ENCODE measurements at places on chromosomes 12 and 14.

GRCh38 chr12:47422611-47423010, 283.2 kb downstream of the RPAP3 start:
- no peak for DNase-seq

- peak; percentile 43 for DNase-seq
Observed at GRCh38 chr14:74685921-74686678, 26.8 kb downstream of the AREL1 start.

DNA sequence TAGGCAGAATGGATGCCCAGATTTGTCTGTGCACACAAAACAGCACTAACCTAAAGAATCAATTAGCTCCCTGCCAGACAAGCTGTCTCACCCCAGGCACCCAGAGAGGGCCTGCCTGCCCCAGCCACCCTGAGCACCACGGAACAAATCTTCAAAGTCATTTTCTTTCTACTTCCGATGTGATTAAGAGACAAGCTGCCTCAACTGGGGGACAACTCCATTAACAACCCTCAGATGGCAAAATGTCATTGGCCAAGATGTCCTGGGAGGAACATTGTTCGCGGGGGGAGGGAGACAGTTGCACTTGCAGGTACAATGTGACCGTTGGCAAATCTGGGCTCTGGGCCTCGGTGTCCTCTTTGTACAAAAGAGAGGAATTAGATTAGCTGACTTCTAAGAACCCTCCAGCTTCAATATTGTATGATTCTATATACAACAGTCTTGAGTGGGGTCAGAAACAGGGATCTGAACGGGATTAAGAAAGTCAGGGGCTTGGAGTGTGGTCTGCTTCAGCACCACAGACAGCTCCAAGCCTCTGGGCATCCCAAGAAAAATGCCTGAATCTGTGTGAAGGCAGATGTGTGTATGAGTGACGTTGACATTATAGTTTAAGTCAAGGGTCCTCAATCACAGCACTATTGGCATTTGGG, 42.8 kb upstream of the CMKLR1 start:
- DNase-seq: no peak

DNA sequence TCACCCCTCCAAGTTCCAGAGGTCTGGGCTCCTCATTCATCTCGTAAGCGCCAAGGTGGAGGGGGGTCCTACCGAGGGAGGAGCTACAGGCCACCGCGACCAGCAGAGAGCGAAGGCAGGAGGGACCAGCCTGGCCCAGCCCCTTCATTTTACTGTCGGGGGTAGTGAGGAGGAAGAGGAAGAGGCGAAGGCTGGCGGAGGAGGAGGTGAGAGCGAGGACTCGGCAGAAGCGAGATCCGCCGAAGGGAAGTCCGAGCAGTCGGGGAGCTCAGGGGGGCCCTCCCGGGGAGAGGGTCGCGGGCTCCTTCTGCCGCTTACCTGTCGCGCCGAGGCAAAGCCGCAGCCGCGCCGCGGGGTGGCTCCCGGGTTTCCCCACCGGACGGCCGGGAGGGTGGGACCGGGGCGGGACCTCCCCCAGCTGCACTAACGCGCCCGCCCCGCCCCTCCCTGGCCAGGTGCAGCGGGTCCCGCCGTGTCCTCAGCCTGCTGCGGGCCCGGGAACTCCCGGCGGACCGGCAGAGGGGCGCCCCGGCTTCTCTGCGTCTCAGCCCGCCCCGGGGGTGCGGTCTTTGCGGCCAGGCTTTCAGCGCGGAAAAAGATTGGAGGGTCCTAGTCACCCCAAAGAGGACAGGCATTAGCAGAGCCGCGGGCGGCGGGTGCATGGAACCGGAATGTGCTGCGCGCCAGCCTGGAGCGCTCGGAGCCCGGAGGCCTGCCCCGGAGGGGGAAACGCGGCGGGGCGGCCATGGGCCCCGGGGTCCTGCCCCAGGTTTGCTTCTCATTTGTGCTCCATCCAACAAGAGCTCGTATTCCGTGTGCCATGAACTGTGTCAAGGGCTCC, at the start of gene GALNT6:
Gene GALNT6, minus strand, starts transcription at position 124 of the 841 bp plus-strand sequence. CDS start 11,625 bp downstream, outside the sequence.
- DNase-seq: no peak

GRCh38 chr12:54439521-54440255, 20.6 kb upstream of the ITGA5 start:
- no peak for DNase-seq

GRCh38 chr14:75223664-75224154, 47.3 kb upstream of the TMED10 start:
- no peak for DNase-seq

GRCh38 chr14:61720294-61720661, 25.0 kb downstream of the HIF1A start:
- DNase-seq: no peak

GRCh38 chr14:31439561-31439960, 17.7 kb downstream of the DTD2 start:
- DNase-seq: no peak

GRCh38 chr14:68760761-68761160, 32.1 kb downstream of the ZFP36L1 start:
- no peak for DNase-seq

- no peak for DNase-seq
Observed at GRCh38 chr14:101535701-101536207, 25.5 kb upstream of the DIO3 start.

DNA sequence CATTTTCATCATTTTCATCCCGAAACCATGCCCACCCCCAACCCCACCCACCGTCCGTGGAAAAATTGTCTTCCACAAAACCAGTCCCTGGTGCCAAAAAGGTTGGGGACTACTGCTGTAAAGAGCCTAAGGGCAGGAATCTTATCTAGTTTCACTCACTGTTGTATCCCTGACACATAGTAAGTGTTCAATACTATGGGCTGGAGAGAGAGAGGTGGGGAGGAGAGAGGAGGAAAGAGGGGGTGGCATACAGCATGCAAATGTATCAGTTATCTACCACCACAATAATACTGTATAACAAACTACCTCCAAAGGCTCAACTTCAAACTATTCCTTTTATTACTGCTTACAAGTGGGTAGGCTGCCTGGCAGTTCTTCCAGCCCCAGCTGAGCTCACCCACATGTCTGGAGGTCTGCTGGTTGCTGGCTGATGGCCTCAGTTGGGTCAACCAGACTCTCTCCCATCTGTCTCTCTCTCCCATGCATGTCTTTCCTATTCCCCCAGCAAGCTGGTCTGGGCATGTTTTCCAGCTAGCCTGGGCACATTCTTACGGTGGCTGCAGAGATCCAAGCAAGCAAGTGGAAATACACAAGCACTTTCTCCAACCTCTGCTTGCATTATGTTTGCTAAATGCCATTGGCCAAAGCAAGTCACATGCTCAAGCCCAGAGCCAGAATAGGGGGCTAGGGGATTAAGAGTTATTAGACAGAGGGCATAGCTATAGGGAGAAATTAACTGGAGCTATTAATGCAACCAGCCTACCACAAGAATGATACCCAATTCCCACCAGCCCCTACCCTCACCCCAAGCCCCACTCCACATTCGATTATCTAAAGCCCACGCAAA, 31.6 kb upstream of the FICD start:
- peak; percentile 51 for DNase-seq

DNA sequence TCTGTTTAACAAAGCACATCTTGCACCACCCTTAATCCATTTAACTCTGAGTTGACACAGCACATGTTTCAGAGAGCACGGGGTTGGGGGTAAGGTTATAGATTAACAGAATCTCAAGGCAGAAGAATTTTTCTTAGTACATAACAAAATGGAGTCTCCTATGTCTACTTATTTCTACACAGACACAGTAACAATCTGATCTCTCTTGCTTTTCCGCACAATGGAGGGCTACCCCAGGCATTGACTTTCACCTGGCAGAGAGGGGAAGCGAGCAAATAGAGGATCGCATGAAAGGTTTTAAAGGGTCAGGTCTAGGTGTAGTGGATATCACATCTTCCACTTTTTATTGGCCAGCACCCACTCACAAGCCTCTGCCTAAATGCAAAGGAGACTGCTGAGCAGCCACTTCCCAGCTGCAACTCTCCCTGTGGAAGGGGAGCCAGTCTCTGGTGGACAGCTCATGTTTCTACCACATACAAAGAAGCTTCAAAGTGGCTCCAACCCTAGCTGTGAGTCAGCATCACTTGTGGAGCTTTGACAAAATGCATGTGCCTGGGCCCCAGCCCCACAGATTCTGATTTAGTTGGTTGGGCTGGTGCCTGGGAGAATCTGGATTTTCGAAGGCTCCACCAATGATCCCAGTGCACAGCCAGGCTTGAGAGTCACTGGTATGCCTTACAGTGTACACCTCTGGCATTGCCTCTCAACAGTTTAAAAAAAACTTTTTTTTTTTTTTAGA, 7.2 kb upstream of the FNTB start:
- DNase-seq: no peak

GRCh38 chr12:92138144-92138543, 7.5 kb downstream of the BTG1 start:
- peak; percentile 77 for DNase-seq

DNA sequence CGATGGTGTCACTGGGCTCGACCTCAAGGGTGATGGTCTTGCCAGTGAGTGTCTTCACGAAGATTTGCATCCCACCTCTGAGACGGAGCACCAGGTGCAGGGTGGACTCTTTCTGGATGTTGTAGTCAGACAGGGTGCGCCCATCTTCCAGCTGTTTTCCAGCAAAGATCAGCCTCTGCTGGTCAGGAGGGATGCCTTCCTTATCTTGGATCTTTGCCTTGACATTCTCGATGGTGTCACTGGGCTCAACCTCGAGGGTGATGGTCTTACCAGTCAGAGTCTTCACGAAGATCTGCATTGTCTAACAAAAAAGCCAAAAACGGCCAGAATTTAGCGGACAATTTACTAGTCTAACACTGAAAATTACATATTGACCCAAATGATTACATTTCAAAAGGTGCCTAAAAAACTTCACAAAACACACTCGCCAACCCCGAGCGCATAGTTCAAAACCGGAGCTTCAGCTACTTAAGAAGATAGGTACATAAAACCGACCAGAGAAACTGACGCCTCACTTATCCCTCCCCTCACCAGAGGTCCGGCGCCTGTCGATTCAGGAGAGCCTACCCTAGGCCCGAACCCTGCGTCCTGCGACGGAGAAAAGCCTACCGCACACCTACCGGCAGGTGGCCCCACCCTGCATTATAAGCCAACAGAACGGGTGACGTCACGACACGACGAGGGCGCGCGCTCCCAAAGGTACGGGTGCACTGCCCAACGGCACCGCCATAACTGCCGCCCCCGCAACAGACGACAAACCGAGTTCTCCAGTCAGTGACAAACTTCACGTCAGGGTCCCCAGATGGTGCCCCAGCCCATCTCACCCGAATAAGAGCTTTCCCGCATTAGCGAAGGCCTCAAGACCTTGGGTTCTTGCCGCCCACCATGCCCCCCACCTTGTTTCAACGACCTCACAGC, 717 bp downstream of the UBC start:
- no peak for DNase-seq

DNA sequence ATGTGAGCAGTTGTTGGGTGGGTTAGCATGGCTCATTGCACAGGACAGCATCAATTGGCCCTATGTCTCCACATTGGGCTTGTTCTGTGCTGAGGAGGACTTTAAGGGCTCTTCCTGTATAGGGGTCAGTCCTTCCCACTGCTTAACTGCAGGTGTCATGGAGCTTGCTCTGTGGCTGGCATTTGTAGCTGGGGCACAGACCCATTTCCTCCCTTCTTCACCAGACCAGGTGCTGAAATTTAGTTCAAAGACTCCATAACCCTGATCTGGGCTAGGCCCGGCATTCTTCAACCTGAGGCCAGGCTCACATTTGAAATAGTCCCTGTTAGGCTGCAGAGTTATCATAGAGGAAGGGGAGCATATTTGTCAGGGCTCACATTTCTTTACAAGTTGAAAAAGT, 12.8 kb downstream of the CHST11 start:
- DNase-seq: no peak

- no peak for DNase-seq
Observed at GRCh38 chr14:91582761-91583160, 72.7 kb upstream of the PPP4R3A start.

- no peak for DNase-seq
Observed at GRCh38 chr12:6981152-6982052, 10.7 kb downstream of the EMG1 start.

DNA sequence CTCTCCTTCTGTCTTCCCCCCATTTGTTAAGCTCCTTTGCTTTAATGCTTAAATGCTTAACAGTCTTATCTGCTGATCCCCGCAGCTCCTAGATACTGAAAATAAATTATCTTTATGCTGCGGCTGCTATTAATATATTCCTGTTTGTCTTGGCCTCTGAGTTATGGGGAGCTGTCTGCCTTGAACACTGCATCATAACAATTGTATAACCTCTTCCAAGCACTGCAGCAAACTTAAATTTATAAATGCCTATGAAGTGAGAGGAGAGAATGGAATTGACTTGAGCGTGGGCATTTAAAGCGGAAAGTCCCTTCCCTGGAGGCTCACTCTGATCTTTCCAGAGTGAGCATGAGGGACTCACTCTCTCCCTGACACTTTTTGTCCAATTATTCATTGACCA, 23.1 kb upstream of the DCP1B start:
- no peak for DNase-seq

GRCh38 chr12:116373572-116374206, 96.2 kb upstream of the MED13L start:
- no peak for DNase-seq

DNA sequence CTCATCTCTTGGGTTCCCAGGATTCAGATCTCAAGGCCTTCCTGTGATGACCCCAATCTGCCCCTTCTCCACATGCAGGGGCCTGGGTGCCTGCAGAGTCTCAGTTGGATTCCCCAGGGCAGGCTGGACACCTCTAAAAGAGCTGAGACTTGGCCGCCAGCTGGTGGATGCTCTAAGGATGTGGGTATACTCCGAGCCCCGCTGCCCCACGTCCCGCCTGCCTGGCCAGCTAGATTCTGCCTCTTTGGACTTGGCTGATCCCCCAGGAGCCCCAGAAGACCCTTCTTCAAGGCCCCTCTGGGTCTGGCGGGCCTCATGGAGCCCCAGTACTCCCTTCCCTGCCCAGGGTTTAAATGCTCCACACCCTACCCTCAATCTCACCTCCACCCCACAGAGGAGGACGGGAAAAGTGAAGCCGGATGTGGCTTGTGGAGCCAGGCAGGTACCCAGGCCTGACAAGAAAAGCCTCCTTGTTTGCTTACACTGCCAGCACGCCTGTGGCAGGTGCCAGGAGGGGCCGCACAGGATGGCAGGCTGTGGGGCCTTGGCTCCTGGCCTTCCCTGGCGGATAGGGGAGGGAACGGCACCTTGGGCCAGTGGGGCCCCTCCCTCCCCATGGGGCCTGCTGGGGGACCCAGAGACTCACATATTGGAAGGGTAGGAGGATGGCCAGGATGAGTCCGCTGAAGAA, 15.1 kb downstream of the FAIM2 start:
- no peak for DNase-seq

GRCh38 chr14:67990576-67990975, 171.0 kb downstream of the RAD51B start:
- no peak for DNase-seq

- peak; percentile 3 for DNase-seq
Observed at GRCh38 chr14:100910888-100911664, 7.6 kb upstream of the RTL1 start.

GRCh38 chr12:81450920-81451739, 308.0 kb downstream of the PPFIA2 start:
- peak; percentile 12 for DNase-seq

DNA sequence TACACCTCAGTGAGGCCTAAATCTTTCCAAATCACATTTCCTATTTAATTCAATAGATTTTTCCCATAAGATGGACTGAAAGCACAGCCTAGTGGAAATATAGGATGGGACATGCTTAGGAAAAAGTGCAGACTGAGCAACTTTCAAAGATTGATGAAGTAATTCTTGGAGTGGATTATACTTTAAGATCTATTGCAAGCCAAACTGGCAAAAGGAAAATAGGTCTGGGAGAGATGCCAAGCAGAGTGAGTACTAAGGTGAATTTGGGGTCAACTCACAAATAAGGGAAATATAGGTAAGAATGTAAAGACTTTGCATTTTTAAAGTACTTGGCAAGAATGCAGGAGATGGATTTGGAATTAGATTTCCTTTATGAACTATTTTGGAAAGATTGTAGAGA, 170.2 kb upstream of the FOXG1 start:
- no peak for DNase-seq

Data from epithelial cell of prostate (primary cell).